ENCODE measurements at places on chromosomes 2 and 18.

DNA sequence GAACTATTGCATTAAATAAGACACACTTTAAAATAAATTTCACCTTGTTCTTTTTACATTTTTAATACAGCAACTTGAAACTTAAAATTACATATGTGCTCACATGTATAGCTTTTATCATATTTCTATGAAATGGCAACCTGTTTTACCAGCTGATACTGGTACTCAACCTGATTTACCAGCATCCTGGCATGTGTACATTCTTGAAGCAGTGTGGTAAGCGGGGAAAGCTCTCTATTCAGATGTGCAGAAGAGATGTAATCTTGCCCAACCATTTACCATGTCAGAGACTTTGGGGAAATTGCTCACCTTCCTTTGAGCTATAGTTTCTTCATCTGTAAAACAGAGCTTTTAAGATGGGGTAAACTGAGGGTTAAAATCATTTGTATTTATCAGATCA, 133.2 kb downstream of the CCDC148 start:
- DNase-seq = no peak

DNA sequence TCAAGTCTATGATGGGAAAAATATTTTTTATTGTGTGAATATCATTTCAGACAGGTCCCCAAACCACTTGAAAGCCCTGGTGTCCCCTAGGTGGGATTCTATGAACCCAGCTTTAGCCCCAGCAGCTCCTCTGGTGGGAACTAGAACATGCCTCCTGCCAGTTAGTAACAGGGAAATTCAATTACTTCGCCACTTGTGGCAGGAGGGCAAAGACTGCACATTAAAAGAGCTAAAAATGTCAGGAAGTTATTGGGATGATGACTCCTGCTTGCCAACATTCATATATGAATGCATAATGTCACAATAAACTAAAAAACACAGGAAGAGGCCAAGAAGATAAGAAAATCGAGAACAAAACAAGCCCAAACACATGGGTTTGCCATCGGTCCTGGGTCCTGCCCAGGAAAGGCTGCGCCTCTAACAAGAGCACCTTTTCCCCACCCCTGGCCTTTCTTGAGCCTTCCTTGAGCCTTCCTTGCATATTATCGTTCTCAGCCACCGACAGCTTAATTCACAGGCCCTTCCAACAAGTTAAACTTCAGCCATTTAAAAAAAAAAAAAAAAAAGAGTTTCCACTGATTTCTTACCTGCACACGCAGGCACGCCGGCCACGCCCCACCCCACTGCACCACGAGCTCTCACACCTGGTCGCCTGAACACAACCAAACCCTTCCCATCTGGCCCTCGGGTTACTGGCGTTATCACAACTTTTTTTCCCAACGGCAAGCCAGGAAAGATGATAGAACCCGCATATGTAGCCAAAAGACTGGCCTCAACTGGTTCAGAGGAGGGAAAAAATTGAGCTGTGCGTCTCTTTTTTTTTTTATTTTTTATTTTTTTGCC, 23.4 kb downstream of the BCL11A start:
- DNase-seq = no peak

- no peak for DNase-seq
These were observed 235.6 kb downstream of the NUP35 start for GRCh38 chr2:183359867-183360266.

GRCh38 chr2:101921319-101921952, 70.3 kb upstream of the IL1R2 start:
- peak; percentile 7 for DNase-seq

DNA sequence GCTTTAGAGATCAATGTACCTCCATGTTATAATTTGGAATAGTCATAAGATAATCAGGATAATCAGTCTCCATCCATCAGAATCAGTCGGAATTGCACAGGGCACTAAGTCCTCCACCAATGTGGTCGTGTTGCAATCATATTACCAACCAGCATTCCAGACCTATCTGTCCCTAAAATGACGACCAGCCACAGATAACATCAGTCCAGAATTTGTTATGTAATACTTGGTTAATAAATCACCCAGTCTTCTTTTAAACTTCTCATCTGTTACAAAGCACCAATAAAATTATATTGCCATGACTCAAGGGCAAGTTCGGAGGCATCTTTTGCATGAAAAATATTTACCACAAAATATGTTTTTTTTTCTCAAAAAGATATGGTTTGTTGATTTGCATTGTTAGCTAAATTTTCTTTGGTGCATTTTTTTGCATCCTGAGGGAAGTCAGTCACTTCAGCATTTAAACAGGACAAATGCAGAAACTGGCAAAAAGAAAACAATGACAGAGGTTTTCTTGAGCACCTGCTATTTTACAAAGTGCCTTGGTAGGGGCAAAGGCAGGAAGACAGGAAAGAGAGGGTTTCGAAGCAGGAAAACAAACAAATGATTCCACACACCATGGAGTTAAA, 29.3 kb downstream of the PIEZO2 start:
- DNase-seq = no peak

DNA sequence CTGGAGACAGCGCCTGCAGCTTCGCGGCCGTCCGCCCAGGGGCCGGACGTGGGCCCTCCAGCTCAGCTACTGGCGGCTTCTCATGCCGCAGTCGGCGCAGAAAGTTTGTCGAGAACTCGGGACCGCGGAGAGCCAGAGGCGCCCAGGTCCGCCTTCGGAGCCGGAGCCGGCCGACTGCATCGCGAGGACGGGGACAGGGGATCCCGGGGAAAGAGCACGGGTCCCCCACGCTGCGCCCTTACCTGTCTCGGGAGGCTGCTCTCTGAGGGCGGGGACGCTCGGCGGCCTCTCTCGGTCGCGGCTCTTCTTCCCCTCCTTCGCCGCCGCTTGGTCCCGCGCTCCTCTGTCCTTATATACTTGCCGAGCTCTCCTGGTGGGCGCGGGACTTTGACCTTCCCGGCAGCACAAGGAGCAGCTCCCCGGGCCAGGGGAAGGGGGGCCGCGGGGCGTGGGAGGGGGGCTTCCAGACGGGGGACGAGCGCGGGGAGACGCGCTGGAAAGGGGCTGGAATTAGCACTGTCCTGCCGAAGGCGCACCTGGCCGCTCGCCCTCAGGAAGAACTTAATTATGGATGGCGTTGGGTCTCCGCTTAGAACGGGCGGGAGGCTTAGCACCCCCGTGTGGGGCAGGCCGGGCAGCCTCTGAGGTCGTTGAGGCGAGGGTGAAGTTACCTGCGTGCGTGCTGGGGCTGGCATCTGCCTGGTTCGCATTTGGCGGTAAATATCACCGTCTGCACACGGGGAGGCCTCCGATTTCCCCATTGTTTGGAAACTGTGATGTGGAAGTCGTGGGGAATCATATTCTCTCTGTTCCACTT, at the start of gene POMC:
POMC (minus strand) TSS at position 325 of the 817 bp plus-strand sequence. CDS start 3,808 bp downstream, outside the sequence.
- peak; percentile 24 for DNase-seq

DNA sequence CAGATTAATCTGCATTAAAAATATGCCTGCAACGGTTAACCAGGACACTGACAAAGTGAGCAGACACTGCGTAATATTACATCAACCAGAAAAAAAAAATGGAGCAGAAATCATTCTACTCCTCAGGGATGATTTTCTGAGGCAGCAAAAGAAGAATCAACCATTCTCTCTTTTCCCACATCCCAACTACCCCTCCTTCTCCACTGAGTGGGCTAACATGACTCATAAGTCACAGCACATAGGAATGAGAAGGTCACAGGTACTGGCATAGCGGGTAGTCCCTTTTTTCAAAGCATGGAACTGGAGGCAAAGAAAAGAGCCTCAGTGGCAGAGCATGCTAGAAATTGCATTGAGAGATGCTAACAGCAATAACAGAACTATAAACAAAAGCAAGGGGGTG, 54.3 kb upstream of the TSPYL6 start:
- DNase-seq = no peak

GRCh38 chr2:218307415-218308090, 15.2 kb upstream of the TMBIM1 start:
- DNase-seq = no peak

DNA sequence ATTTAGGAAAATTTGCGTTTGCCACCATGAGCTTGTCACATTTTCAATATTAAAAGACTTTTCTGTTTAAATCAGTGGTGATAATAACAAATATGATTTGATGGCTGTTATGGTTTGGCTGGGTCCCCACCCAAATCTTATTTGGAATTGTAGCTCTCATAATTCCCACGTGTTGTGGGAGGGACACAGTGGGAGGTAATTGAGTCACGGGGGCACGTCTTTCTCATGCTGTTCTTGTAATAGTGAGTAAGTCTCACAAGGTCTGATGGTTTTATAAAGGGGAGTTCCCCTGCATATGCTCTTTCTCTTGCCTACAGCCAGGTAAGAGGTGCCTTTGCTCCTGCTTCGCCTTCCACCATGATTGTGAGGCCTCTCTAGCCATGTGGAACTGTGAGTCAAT, 83.4 kb upstream of the RGPD4 start:
- DNase-seq = no peak

DNA sequence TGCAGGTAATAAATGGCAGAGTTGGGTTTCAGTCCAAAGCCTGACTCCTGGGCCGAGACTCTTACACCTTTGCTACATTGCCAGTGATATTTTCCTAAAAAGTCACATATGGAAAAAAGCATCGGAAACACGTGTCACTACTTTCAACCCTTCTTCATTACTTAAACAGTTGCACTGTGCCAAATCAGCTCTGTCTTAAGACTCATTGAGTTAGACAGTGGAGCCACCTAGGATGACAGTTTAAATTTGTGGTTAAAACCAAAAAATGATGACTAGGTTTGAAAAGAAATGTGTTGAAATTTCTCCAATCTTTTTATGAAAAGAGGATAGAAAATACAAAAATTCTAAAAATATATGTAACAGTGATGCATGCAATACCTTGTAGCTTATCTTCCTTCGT, 97.5 kb downstream of the TMEM247 start:
- no peak for DNase-seq

DNA sequence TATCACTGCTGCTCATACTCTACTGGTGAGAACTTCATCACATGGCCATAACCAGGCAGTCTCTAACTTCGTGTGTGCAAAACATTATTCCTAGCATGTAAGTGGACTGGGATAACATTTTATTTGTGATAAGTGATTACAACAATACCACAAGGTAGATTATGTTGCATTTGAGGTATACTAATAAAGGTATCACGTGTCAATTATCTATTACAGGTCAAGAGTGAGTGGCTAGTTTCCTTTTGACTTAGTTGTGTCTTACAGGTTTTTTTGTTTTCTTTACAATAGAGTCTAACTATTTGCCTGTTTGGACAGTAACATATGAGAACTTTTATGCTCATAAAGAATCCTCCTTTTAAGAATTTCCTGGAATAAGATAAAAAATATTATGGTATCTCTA, 67.2 kb upstream of the DSC1 start:
- no peak for DNase-seq

- no peak for DNase-seq
These were observed 6.2 kb upstream of the ARMC9 start for GRCh38 chr2:231191896-231192872.

- no peak for DNase-seq
These were observed 44.8 kb downstream of the RAB3GAP1 start for GRCh38 chr2:135096665-135097446.

GRCh38 chr2:16739778-16740581, 74.3 kb upstream of the CYRIA start:
- no peak for DNase-seq

- DNase-seq = no peak
These were observed 37.7 kb upstream of the MAT2A start for GRCh38 chr2:85501248-85501647.

- DNase-seq = no peak
These were observed 3.7 kb downstream of the STK17B start for GRCh38 chr2:196167666-196168065.

- no peak for DNase-seq
These were observed 425.4 kb downstream of the NYAP2 start for GRCh38 chr2:225824748-225825449.

DNA sequence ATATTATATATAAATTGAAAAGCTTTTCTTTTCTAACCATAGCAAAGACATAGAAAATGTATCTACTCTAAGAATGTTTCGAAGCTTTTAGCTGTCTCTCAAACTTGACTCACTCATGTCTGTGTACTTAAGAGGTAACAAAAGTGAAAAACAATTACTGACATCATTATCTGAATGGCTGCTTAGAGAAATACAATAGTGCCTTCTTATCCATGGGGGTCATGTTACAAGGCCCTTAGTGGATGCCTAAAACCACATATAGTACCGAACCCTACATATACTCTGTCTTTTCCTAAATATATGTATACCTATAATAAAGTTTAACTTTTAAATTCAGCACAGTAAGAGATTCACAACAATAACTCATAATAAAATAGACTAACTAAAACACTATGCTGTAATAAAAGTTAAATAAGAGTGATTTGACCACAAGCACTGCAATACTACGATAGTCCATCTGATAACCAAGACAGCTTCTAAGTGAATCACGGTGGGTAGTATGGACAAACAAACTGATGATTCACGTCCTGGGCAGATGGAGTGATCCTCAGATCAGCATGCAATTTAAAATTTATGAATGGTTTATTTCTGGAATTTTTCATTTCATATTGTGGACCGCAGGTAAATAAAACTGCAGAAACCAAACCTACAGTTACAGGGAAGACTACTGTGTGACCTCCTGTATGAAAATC, 246.2 kb downstream of the XIRP2 start:
- DNase-seq = no peak

DNA sequence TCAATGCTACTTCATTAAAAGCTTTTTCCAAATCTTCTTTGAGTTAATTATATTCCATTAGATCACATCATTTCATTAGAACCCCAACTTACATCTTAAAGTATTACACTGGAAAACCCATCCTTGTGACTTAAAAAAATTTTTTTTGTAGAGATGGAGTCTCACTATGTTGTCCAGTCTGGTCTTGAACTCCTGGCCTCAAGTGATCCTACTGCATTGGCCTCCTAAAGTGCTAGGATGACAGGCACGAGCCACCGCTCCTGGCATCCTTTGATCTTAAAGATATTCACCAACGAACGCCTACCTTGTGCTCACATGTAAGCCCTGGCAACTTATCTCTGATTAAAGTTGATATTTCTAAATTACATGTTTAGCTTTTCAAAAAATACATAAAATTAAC, 6.7 kb downstream of the LAPTM4A start:
- no peak for DNase-seq

- DNase-seq = peak; percentile 50
These were observed 73.9 kb upstream of the TTC27 start for GRCh38 chr2:32553829-32554432.

DNA sequence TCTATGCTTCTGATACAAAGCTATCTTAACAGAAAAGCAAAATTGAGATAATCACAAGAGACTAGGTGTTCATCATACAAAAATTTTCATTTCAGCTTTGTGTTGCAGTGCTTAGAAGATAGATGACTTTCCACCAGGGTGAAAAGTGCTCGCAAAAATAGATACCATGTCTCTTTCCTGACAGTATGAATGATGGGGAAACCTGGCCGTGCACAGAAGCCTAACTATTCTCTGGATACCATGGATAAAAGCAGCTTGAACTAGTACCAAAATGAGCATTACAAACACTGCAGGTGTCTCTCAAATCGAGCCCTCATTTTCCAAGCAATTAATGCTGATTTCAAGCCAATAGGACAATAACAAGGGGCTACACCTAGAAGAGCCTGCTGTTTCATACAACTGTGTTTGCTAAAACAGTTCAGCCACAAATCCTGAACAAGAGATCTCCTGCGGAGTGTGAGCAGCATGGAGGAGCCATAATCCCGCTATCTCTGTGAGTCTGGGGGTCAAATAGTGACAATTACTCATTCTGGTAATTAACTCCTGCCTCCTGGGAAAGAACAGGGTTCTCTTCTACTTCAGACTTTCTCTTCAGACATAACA, 507.6 kb downstream of the PID1 start:
- DNase-seq = no peak

Data from CD4-positive, alpha-beta T cell treated with Interleukin-12 subunit alpha and Interleukin-12 subunit beta, for 1 hour (primary cell).